ENCODE measurements at places on chromosomes 4 and X. TPM values are rescaled to one million over a fixed set of nuclear protein-coding genes. Genes with fewer than 3 reads are reported as not detected.

DNA sequence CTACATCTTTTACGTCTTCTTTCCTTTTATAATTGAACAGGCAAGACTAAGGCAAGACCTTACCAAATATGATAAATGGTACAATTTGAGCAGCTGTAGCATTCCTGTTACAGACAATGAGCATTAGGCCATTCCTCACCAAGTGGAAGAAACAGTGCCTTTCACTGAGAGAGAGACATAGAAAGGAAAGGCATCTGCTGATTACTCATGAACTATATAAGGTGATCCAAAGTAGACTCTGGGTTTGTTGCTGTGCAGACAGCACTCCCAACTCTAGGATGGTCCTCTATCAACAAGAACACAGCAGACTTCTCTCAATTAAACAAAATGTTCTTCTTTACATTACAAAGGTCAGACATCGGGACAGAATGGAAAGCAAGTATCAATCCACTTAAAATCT lies 91.9 kb downstream of the FAM13A start:
- DNase-seq = no peak

The NEXMIF gene
- total RNA-seq = 0.80 TPM

DNA sequence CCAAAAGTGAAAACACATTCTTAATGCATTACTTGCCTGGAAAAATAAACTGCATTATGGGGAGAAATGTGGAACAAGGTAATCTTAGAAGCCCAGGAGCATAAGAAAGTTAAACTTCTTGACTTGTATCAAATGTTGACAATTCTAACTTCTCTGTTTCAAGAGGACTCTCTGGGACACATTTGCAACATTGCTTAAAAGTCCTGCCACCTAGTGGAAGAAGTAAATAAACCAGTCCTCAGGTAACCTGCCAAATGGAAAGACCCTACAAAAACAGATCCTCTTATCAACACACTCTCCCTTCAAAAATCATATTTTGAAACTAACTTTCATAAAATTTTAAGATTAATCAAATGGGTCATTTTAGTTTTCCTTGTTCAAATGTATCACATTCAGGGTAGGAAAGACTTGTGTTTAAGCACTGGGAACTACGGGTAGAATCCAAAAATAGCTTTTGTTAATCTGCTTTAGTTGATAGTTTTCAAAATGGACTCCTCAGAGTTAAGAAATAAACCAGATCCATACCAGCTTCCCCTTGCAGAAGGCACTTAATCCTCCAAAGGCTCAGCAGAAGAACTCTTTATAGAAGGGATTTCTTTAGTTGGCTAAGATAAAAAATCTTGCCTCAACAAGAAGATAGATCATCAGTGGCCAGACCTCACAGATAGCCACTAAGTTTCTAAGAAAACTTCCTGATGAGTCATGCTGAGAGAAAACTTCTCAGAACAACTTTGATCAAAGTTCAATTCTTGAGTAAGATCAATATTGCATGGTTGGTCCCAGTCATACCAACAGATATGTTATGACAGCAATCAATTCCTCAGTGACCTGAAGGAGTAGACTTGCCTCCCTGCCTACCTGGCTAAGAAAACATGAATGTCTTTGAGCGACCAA lies 141.7 kb downstream of the HHIP start:
- DNase-seq = peak; percentile 53

DNA sequence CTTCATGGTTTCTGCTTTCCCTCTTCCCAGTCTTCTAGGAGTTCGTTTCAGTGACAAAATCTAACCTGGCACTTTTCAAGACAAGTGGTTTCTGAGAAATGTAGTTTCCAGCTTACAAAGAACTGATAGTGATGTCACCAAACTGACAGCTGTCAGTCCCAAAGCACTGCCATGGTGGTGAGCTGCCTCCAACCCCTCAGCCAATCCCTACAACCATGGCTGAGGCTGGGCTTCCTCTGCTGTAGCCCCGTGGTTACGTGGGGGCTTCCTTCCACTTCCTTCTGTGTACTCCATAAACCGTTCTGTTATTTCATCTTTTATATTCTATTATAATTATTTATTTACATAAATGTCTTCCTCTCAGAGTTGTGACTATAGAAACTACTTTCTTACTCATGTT lies 198.6 kb upstream of the AGA start:
- no peak for DNase-seq

The UGT2B7 gene
- total RNA-seq = 114 TPM

The NXF2 gene
- not detected for total RNA-seq
